ENCODE measurements at places on chromosomes 7 and 10. TPM values are rescaled to one million over a fixed set of nuclear protein-coding genes. Genes with fewer than 3 reads are reported as not detected.

DNA sequence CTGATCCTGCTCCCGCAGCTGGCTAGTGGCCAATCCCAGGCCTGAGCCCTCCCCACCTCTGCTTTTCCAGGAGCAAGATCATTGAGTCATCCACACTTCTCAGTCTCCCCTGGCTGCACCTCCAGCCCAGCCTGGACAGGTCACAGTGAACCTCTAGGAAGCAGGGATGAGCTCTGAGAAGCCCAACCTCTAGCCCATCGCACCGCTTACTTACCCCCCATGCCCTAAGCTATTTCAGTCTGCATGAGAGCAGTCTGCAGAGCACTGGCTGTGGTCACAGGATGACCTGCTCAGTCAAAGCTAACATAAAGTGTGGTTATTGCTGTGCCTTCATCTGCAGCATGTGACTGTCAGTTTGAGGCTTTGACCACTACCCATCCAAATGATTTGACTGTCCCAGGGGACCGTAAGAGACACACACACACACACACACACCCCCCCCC, 129.2 kb downstream of the SORBS1 start:
- no peak for DNase-seq

GRCh38 chr7:78605119-78605518, 806.5 kb downstream of the PHTF2 start:
- no peak for DNase-seq

GRCh38 chr10:75408911-75409885, 7.6 kb upstream of the ZNF503 start:
- DNase-seq: peak; percentile 92

- no peak for DNase-seq
These were observed 614.7 kb downstream of the PARD3 start for GRCh38 chr10:34200355-34200901.

- DNase-seq: no peak
These were observed 511.0 kb upstream of the COBL start for GRCh38 chr7:51827631-51828030.

DNA sequence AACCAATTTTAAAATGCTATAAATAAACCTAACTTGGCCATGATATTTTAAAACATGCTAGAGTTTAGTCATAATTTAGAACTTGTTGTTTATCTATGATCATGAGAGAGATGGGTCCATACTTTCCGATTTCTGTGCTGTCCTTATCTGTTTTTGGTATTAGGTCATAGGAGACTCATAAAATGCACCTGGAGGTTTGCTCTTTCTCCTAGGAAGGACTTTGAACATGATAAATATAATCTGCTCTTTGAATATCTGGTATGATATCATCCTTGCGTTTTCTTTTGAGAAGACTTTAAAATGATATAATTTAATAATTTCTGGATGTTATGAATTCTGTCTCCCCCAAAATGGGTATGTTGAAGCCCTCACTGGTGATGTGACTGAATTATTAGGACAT, 9.0 kb upstream of the ANTXRL start:
- no peak for DNase-seq

FGL2 gene
- total RNA-seq: 31.9 TPM

WIPF3 gene
- 20.8 TPM for total RNA-seq

TSPAN33 gene
- total RNA-seq: 5.2 TPM
